ENCODE measurements at places on chromosomes 7 and 10.

DNA sequence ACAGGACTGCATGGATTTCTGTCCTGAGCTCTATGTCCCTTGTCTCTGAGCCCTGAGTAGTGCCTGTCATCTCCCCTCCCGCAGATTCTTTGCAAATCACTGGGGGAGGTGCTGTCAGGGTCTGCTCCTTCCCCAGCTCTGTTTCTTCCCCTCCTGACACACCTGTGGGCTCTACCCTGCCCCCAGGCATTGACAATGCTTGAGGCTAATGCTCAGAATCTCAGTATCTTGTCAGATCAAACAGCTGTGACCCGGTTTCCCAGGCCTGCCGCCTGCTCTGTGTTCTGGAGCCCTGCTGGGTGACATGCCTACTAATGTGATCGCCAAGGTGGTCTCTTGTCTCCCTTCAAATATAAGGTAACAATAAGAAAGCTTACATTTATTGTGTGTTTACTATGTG lies 209.0 kb downstream of the POU6F2 start:
- DNase-seq = no peak

DNA sequence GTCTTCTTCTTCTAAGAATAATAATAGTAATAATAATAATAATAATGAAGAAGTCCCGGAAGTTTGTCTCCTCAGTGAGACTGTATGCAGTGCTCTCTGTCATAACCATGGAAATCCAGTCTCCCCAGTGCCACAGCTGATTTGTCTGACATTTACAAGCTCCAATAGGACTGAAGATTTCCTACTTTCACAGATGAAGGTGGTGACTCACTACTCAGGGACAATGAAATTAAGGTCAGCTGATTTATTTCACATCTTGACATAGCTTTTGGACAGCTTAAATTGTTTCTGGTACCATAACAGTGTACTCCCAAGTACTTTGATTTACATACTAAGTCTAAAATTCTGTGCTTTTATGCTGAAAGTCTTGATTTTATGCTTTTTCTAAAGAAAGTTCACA lies 6.9 kb downstream of the CELF2 start:
- DNase-seq = no peak

GRCh38 chr7:134925766-134926165 lies 60.5 kb upstream of the AGBL3 start:
- no peak for DNase-seq

- DNase-seq = no peak
Measured at GRCh38 chr7:3937605-3938004, 636.6 kb downstream of the SDK1 start.

DNA sequence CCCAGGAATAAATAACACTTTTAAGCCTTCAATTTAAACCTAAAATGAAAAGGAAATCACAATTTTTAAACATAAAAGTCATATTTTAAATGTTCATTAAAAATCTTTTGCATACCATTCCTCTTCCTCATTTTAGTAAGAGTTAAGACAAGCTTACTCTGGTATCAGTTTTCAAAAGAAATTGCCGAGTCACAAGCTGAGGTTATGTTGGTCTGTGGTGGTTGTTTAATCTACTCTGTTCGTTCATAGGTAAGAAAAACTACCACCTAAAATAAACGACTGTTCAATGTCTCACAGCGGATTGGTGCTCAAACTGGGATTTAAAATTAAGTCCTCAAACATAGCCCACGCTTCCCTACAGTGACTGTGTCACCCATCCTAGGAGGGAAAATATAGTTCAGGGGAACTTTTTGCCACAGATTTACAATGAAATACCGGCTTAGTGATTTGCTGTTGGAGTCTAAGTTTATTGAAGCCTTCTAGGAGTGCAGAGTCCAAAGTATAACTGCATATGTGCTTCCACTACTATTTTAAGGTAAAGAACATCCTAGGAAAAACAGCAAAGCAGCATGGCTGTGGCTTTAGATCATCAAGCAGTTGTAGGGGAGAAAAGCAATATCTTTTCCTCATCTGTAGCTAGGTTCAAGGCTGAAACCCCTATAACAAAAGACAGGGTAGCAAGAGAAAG lies 61.1 kb downstream of the GNAT3 start:
- DNase-seq = no peak

- no peak for DNase-seq
Measured at GRCh38 chr10:58044072-58044471, 223.6 kb downstream of the IPMK start.

DNA sequence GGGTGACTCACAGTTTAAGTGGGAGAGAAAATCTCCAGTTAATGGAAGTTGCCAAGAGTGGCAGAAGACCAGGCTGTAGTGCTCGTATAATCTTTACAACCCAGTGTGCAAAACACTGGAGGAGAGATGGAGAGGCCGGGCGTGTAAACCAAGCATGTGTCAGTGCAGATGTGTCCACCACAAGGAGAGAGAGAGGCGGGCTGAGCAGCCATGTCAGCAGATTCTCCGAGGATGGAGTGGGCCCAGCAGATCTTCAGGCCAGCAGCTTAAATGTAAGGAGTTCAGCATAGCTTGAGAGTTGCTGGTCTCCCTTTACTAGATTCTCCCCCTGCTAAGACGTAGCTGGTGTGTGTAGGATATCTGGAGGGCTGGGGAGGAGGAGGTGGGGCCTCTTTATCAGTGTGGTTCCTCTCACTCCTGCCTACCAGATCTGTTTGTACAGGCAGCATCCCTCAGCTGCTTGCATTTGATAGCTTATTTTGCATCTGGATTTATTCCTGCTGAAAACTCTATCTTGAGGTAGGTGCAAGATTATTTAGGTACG lies 13.7 kb downstream of the BPGM start:
- peak; percentile 7 for DNase-seq

GRCh38 chr7:131057015-131057793 lies 270.5 kb upstream of the MKLN1 start:
- DNase-seq = no peak

DNA sequence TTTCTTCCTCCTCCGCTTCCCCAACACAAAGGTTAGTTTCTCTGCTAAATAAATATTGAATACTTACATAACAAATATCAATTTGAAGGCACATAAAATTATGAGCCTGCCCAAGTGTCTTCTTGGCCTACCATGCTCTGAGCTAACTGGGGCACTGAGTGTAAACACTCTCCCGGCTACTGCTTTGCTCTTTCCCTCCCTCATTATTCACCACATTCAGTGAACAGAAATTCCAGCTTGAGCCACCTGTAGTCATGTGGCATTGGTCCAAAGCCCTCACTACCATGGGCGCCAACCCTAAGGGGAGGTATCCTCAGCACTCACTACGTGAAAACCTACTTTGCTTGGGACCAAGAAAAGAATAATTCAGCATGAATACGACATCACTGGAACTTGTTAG lies 409.0 kb downstream of the KCNMA1 start:
- no peak for DNase-seq

DNA sequence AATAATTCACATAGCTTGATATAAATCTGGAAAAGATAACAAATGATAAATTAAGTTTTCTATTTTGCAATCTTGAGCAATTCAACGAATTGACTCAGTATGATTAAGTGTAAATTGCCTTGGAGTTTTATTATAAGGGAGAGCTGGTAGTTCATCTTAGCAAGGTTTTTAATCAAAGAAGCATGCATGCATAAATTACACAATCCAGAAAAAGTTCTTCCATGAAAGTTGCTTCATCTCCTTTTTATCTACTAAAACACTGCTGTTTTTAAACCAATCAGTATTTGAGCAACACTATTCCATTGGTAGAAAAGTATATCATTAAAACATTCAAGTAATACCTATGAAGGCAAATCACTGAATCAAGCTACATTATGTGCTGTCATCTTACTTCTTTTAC lies 47.6 kb downstream of the POT1 start:
- DNase-seq = no peak

GRCh38 chr7:21568762-21569161 lies 25.9 kb downstream of the DNAH11 start:
- DNase-seq = no peak

DNA sequence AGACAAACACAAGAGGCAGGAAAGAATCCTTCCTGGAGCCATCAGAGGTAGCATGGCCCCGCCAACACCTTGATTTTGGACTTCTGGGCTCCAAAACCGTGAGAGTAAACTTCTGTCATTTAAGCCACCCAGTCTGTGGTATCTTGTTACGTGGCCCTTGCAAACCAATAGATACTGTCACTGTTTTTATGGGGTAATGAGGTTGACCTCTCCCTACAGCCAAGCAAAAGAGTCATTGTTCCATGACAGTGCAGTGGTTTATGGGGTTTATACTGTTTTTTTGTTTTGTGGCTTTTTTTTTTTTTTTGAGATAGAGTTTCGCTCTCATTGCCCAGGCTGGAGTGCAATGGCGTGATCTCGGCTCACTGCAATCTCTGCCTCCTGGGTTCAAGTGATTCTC lies 32.8 kb downstream of the KIAA1549 start:
- DNase-seq = no peak

GRCh38 chr7:28958235-28958979 lies at the start of gene TRIL:
Gene TRIL, minus strand, starts transcription at chr7:28958330. Its CDS starts 284 bp downstream, at chr7:28958046.
- DNase-seq = peak; percentile 33

- no peak for DNase-seq
Measured at GRCh38 chr7:145848691-145849090, 267.9 kb upstream of the CNTNAP2 start.
